ENCODE measurements at places on chromosomes 4 and X.

- no peak for DNase-seq
Measured at GRCh38 chrX:5640071-5640470, 588.6 kb downstream of the NLGN4X start.

- DNase-seq = no peak
Measured at GRCh38 chrX:17086317-17086716, 139.9 kb downstream of the REPS2 start.

- DNase-seq = no peak
Measured at GRCh38 chr4:2579910-2580309, 43.5 kb downstream of the FAM193A start.

DNA sequence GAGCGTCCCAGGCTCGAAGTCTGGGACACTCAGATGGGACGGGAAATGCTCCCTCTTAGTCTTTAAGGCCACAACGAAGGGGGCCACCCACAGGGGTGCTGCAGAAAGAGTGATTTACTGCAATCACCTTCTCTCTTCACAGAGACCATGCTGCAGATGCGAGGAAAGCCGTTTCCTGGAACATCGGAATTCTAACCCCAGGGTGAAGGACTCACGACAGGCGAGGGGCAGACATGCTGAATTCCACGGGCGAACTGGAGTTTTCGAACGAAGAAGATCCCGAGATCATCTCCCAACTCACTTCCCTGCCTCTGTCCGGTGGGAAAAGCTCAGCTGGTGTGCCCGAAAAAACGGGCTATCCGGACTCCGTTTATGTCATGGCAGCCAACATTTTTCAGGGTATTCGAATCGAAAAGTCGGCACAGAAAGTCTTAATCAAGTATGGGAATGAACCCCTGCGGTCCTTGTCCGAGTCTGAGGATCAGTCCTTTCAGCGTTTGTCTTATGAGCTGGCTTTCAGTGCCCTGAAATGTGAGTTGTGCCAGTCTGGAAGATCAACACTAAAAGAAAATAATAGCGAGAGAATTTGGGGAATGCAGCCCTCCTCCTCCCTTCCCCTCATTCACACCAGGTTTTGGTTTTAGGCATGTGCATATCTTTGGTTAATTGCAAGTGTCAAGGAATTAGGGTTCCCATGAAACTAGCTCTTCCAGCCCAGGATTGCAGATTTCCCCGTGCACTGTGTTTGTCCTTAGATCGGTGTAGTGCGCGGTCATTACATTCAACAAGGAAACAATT, 905 bp downstream of the NSUN7 start:
- DNase-seq = no peak

GRCh38 chr4:107978716-107979451, 10.8 kb upstream of the HADH start:
- no peak for DNase-seq

GRCh38 chr4:3387154-3387942, 54.4 kb upstream of the HGFAC start:
- no peak for DNase-seq

- DNase-seq = no peak
Measured at GRCh38 chr4:5055411-5055810, 4.1 kb downstream of the STK32B start.

DNA sequence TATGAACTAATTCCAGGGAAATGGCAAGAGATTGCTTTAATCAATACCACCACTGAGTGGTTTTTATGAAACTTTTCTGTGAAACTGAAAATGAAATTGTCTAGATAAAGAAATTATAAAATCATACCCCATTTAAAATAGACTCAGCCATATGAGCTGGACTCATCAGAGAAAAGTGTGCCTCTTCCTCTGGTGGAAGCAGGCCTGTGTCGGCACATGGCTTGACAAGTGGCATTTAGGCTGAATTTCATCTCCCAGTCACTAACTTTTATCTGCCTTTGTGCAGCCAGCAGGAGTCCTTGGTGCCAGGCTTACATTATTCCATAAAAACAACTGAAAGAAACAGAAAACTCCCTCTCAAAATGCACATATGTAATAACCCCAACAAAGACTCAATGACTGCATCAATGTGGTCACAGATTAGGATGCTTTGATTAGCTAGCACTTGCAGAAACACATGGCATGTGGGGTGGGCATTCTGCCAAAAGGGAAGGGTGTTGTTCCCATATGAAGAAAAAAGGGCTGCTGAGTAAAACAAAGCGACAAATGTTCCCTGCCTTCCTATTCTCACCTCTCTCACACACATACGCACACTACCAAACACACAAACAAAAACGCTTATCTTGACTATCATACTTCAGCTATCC, 232.3 kb downstream of the PABPC4L start:
- no peak for DNase-seq

DNA sequence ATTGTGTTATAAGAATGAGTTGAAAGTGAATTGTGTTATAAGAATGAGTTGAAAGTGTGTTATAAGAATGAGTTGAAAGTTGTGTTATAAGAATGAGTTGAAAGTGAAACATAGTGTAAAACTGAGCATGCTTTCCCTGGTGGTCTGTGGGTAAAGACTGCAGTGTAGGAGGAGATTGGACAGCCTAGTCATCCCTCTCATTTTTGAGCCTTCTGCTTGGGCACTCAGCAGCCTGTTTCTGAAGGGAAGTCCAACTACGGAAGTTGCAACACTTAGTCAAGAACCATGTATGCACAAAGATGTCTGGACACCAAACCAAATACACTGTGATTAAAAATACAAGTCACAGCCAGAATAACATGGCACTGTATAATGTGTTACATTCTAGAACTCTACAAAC, 72.6 kb downstream of the ANK2 start:
- no peak for DNase-seq

- DNase-seq = no peak
Measured at GRCh38 chrX:132443196-132444135, 45.4 kb downstream of the MBNL3 start.

DNA sequence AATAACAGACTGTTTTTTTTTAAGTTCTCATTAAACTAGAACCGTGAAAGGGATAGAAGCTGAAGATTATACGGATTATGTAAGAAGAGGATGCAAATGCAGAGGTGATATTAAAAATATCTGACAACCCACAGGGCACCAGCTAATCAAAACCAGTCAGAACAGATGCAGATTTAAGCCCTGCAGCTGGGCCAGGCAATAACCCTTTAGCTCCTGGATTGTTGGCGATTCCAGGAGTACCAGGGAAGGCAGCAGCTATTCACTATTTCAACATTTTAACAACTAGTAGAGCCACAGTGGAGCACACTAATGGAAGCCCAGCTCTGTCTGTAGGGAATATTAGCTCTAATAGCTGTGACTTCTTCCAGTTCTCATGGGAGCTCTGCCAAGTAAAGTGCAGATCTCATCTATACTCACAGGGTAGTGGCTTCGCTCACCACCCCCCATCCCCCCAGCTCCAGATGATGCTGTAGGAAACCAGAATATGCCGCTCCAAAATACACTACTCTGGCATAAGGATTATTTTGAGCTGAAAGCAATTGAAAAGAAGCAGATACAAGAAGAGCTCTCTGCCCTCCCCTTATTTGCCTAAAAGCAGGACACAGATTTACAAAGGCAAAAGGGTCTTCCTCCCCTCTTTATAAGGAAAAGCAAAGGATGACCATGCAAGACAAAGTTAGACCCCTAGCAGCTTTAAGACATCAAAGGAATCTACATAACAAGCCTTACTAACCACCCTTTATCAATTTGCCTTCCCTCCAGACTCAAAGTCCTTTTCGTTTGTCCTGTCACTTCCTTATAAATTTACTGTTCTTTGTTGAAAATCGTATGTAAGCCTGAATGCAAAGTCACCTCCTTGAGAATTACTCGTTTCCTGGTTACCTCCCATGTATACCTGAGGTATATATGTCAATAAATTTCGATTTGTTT, 13.7 kb downstream of the SCD5 start:
- no peak for DNase-seq

DNA sequence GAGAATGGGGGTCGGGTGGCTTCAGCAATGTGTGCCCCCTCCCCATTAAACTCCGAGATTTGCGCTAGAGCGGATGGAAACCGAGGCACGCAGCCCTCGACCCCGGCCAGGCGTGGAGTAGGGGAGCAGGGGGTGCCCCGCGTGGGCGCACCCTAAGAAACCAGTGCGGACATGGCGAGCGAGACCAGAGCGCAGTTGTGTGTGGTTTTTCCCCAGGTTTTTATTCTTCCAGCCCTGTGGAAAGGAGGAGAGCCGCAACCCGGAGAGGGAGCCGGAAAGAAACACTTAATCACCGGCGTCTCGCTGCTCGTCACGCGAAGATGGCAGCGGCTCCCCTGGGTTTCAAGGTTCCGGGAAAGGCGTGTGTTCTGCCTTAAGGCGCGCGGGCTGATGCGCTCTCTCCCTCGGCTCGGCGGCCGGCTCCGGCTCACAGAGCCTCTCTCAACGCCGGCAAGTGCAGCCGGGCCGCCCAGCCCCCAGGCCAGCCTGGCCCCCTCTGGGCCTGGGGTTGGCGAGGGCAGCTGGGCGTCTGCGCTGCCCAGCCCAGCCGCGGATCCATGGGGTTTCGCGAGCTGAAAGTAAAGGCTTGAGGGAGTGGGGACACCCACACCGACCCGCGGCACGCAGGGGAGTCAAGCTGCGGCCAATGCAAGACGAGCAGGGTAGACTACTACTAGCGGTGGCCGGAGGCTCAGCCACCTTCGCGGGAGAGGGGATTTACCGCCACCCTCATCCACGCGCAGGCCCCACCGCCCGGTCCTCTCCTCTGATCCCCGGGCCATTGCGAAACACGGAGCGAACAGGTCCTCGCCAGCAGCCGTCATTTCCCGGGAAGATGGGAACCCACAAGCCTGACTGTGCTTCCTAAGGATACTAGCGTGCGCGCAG, 74.0 kb upstream of the BCOR start:
- DNase-seq = no peak

DNA sequence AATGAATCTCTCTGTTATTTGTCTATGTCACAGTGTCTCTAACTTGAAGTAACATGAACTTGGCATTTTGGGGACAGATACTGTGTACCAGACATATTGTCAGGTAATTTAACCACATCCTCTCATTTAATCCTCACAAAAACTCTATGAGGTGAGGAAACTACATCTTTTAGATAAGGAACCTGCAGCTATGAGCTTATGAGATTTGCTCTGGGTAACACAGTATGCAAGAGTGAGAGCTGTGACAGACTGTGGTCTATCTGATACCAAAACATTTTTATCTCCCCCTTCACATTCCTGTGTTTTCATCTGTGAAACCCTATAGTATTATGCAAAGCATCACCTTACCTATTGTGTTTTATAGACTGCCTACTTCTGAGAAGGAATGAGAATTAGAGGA, 58.4 kb upstream of the HS3ST1 start:
- DNase-seq = no peak

DNA sequence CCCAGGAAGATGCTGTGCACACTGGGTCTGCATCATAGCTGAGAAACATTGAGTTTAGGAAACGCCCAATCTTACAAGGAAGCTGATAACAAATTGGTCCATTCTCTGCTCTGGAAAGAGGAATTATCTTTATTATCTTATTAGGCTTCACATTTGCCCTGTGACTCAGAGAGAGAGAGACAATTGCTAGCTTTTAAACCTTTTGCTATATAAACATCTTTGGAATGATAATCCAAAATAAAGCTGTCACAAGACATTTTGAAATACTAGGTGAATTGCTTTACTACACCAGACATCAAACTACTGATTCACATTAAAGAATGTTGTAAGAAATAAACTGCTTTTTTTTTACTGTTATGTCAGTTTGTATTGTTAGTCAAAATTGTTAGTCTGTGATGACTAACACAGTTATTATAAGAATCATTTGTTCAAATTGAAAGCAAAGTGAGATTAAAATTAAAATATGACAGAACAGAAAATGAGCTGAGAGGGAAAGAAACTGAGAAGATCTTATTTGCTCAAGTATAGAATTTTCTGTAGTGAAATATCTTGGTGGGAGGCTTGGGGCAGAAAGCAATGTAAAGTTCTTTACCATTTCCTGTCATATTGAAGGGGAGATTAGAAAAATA, 765.4 kb upstream of the PCDH10 start:
- DNase-seq = no peak

DNA sequence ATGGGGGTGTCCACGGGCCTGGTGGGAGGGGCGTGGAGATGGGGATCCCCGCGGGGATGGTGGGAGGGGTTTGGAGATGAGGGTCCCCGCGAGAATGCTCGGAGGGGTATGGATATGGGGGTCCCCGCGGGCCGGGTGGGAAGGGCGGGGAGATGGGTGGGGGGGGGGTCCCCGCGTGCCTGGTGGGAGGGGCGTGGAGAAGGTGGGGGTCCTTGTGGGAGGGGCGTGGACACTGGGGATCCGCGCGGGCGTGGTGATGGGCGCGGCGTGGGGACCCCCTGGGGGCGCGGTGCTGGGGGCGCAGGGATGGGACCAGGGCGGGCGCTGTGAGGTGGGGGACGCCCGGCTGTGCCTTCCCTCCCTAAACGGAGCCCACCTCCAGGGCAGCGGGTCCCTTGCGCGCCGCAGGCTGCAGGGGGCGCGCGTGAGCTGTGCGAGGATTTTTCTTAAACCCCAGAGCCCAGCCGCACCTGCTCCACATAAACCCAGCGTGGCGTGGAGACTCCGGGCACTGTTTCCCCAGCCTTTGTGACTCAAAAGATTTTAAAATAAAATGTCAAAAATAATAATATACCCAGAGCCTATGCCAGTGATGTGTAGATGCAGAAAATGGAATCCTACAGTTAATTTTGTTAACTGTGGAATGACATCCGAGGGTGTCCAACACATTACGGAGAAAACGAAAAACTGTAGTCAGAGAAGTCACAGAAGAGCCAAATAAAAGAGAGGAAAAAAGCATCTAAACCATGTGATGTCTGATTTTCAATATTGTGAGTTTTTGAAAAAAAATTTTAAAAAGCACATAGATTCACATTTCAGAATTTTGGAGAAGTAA, 1.5 kb upstream of the ASMTL start:
- DNase-seq = no peak
